ENCODE measurements at places on chromosomes 16 and 17.

DNA sequence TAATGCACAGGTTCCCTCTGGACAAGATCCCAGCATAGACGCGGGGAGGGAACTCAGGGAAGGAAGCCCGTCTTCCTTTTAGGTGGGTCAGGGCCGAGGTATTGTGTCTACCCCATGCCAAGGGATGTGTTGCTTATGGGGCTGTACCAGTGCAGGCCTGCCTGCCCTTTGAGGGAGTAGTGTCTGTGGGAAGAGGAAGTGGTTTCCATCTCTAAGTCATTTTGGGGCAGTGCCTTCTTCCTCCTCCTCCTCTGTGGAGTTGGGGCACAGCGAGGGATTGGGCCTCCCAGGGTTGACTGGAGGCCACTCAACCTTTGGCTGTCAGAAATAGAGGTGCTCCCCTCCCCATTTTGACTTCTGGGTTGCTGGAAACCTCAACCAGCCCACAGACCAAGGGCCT is 26.5 kb downstream of the GJD3 start:
- DNase-seq: no peak

- no peak for DNase-seq
These were observed 32.6 kb downstream of the RAI1 start for GRCh38 chr17:17713839-17714238.

DNA sequence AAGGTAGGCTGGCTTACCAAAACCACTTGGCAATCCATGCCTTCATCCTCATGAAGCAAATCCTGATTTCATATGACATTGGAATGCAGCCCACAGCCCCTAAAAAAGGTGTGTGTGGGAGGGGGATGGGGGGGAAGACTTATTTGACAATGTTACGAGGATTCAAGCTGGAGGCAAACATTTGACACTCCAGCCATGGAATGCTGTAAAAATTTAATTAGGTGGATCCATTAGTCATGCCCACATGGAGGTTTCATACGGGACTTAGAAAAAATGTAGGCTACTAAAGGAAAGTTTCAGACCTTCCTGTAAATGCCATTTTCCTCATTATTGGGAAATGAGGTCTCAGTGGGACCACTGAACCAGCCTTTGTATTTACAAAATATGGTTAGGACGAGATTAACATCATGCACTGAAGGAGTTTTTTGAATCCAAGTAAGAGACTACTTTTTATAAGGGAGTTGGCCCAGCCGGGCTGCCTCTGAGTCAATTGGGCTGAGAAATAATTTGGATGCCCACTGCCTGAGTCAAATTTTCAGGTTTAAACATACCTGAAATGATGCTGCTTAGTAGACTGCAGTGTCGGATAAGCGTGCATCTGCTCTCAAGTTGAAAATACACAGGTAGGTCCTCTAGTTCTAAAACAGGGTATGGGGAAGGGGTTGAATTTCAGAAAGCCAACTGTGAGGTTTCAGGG is 44.6 kb upstream of the MAF start:
- no peak for DNase-seq

- no peak for DNase-seq
These were observed 700 bp downstream of the TLCD2 start for GRCh38 chr17:1709403-1709951.
